ENCODE measurements at places on chromosomes 6 and 20. TPM values are rescaled to one million over a fixed set of nuclear protein-coding genes. Genes with fewer than 3 reads are reported as not detected.

GRCh38 chr6:41191569-41191968 lies 9.4 kb downstream of the TREML2 start:
- no peak for DNase-seq

GRCh38 chr6:37368961-37369320 lies 15.2 kb downstream of the RNF8 start:
- DNase-seq: no peak

Gene C6orf141
- not detected for total RNA-seq

Gene GPRC6A
- not detected for total RNA-seq

Gene MBOAT1
- total RNA-seq: 25.9 TPM

DNA sequence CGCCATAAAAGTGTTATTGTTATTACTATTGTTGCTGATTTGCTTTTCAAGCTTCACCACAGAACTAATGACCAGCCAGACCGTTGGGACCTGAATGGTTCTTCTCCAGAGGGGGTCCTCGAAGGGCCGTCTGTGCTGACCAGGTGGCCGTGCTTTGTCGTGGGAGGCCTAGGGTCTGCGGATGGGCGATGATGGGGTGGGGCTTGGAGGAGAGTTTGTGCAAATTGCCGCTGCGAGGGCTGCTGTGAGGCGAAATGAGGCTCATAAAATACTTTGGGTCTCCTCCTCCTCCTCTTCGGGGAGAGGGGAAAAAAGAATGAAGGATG lies 6.0 kb upstream of the ZBTB22 start:
- no peak for DNase-seq

Gene PHF1
- total RNA-seq: 448 TPM

DNA sequence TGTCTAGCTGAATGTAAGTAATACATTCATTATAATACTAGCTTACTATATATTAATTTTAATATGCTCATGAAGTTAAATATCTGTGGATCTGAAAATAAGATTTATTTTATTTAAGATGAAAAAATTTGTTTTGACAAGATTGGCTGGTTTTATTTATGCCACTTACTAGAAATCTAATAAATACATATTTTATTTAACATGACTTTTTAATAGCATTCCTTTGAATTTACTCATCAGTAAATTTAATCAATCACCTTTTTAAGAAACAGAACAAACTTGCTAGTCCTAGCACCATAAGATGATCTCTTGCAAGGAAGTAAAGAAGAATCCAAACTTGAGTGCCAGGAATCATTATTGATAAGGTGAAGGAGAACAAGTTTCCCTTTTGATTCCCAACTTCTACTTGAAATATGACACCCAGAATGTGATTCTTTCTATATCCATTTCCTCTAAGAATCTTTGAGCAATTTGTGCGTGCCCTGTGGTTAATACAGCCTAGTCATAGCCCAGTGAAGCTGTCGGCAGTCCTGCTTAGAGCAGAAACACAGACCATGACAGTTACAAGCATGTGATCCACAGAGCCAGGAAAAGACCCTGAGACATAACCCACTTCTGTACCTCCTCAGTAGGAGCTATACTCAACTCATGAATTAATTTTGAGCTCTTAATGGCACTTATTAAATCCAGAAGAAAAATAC lies 282.3 kb upstream of the QKI start:
- DNase-seq: no peak

Gene ZSCAN31
- 0.86 TPM for total RNA-seq

DNA sequence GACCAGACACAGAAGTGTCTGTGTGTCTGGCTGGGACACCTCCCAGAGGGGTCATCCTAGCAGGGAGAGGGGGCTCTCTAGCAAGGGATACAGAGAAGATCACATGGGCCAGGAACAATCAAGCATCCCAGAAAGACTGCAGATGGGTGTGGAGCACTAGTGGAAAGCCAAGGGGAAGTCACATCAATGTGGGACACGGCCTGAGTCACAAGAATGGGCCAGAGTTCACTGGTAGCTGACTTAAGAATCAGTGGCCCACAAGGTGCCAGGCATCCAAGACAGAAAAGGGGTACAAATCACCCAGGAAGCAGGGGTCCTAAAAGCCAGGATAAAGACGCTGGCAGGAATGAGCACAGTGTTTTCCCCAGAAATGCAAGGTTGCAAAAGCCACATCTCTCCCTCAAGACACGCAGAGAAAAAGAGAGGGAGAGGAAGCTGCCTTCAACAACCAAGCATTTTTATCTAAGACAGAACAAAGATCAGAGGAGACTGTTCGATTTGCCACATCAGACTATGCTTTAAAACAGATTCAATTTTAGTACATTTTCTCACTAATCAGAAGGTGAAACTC lies 113.6 kb upstream of the DST start:
- DNase-seq: no peak

DNA sequence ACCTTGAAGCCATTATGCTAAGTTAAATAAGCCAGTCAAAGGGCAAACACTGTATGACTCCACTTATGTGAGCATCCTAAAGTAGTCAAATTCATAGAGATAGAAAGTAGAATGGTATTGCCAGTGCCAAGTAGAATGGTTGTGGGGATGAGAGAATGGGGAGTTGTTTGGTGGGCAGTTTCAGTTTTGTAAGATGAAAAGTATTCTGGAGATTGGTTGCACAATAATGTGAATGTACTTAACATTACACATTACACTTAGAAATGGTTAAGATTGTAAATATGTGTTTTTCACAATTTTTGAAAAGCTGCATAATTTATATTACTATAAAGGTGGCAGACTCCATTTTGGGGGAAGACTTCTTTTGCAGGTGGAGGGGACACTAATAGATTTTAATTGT lies 51.3 kb upstream of the CARMIL1 start:
- DNase-seq: no peak

DNA sequence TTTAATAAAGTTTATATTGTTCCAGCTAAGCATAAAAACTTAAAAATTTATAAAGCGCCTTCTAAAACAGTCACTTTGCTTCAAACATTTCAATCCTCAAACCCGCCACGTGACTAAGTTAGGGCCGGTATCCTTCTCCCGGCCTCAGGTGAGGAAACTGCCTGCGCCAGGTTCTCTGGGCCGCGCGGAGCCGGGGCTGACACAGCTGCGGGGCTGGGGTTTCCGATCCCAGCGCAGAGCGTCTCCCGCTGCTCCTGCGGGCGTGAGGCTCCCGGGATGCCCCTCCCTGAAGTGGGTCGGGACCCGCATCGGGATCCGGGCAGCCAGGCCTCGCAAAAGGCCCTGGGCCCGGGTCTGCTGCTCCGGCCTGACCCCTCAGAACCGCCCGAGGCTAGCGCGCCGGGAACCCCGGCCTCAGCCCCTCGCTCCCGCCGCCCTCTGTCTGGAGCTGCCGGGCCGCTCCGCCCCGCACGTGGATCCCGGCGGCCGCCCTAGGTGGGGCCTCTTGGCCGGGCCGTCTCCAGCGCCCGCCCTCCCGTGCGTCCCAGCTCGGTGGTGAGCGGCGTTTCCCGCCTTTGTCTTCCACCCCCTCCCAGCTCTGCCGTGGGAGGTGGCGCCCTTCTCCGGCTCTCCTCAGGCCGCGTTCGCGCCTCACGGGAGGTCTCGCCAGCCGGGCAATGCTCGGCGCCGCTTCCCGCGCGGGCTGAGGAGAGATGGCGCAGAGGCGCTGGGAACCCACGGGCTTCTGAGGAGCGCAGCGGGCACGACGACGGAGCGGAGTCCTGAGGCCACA lies 267.9 kb downstream of the DLL1 start:
- no peak for DNase-seq

Gene ZSCAN9
- 1.9 TPM for total RNA-seq

DNA sequence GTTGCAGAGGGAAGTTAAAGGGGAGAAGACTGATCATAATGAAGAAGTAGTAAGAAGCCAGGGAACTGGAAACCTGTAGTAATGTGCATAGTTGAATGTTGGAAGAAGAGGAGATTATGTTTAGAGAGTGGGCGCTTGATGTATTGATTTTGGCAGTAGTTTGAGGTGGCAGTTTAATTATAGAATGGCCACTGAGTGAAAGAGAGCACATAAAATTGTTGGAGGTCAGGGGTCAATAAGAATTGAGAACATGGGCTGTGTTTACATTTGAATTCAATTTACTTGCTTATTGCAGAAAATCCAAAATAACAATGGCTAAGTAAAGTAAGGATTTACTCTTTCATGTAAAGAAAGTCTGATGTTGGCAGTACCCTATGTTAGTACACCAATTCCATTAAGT lies 15.7 kb downstream of the VTA1 start:
- no peak for DNase-seq

DNA sequence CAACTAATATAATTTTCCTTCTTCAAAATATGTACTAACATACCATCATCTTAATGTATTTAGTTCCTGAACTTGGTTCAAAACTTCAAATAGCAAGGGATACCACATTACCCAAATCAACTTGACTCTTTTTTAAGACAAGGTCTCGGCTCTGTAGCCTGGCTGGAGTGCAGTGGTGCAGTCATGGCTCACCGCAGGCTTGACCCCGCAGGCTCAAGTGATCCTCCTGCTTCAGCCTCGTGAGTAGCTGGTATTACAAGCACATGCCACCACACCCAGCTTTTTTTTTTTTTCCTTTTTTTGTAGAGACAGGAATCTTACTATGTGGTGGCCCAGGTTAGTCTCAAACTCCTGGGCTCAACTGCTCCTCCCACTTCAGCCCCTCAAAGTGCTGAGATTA lies 55.9 kb upstream of the LYRM2 start:
- DNase-seq: no peak

DNA sequence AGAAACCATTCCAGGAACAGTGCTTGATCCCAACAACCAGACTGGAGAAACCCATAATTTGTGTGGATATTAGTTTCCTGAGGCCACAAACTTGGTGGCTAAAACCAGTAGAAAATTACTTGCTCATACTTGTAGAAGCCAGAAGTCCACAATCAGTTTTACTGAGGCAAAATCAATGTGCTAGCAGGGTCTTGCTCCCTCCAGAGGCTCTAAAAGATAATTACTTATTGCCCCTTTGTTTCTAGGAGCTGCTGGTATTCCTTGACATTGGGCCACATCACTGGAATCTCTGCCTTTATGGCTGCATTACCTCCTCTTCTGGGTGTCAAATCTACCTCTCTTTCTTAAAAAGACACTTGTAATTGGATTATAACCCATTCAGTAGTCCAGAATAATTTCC lies 142.2 kb upstream of the SAMD5 start:
- no peak for DNase-seq

Data from T-helper 17 cell (primary cell).